ENCODE measurements at places on chromosomes 16 and 17.

GRCh38 chr16:86294535-86295196 lies 215.7 kb upstream of the FOXF1 start:
- DNase-seq = peak; percentile 71

GRCh38 chr17:83173914-83174361 lies 94.5 kb downstream of the METRNL start:
- peak; percentile 38 for DNase-seq

DNA sequence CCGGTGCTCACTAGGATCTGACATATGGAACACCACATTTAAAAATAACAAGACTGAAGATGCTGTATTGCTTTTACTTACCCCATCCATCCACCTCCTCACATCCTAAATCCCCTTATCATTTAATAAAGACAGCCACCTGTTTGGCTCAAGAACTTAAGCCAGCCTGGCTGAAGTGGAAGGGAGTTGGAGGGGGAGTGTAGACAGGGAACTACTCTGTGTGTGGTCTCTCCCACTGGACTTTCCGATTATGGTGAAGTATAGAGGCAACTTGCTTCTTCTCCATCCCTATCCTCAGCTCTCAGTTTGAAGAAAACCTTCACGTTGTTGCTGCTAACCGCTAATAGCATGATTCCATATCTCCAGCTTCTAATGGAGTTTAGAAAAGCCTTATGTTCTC lies 313.4 kb downstream of the CDH11 start:
- no peak for DNase-seq

GRCh38 chr16:85879975-85880831 lies 18.8 kb upstream of the IRF8 start:
- DNase-seq = no peak

DNA sequence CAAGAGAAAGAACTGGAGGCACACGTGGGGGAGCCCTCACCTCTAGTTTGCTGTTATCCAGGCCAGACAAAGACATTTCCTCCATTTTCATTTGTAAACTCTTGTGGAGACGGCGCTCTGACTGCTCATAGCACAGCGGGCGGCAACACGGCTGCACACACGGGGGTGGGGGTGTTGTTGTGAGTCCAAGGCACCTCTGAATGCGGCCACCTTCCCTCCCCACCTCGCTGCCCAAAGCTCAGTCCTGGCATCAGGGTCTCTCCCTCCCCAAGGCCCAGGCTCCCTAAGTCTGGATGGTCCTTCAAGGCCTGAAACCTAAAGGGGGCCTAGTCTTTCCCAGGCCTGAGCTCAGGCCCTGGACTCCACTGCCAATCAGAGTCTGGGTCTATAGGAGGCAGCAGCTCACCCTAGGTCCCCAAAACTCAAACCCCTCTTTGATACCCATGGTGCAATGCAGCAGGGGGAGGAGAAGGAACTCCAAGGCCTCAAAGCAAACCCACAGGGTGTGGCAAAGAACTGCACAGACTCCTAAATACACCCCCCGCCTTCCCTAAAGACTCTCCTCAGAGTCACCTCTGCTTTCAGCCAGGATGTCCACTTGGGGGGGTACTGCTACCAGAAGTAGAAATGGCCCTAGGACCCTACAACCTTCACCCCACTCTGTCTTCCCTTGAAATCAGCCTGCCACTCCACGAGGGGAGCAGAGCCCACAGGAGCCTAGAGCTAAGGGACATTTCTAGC lies 1.5 kb downstream of the ATXN7L3 start:
- peak; percentile 75 for DNase-seq

DNA sequence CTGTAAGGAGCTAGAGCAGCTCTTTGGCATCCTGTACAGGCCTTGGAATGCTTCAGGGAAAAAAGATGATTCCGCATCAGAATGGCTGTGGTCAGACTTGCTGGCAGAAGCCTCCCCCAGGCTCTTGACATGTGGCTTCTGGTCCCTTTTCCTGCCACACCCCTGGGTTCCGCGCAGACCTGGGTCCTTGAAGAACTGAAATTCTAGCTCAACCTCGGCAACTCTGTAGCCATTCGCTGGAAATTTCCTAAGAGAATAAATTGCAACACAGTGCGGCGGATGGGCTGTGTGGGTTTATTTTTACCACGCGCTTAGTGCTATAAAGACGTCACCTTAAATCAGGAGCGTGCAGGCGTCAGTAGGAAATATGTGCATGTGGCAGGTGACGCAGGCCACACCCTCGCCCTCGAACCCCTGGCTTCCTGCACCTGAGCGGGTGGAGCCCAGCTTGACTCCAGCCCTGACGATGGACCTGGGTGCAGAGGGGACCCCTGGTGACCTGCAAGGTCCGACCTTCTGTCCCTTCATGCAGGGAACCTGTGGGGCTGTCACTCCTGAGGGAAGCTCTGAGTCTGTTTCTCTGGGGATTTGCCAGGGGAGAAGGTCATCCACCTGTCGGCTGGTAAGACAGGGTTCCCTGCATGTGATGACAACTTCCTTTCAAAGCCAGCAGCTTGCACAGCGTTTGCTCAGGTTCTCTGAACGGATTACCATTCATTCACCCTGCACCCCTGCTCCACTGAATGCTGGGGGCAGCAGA lies 46.3 kb downstream of the METRNL start:
- no peak for DNase-seq

DNA sequence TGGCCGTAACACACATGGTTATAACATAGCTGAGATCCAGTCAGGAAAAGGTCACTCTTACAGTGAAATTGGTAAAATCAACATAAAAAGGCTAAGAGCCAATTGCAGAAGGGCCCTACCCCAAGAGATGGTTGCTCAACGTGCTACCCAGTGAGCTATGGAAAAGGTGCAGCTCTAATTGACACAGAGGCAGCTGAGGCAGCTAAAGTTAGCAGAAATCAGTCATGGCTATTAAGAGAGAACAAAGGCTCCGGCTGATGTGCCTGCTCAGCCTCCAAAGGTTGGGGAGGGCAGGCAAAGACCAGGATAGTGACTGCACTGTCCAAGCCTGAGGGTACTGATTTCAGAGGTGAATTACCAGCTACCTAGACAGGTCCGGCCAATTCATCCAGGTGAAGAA lies 76.5 kb upstream of the ATP2A3 start:
- DNase-seq = no peak

DNA sequence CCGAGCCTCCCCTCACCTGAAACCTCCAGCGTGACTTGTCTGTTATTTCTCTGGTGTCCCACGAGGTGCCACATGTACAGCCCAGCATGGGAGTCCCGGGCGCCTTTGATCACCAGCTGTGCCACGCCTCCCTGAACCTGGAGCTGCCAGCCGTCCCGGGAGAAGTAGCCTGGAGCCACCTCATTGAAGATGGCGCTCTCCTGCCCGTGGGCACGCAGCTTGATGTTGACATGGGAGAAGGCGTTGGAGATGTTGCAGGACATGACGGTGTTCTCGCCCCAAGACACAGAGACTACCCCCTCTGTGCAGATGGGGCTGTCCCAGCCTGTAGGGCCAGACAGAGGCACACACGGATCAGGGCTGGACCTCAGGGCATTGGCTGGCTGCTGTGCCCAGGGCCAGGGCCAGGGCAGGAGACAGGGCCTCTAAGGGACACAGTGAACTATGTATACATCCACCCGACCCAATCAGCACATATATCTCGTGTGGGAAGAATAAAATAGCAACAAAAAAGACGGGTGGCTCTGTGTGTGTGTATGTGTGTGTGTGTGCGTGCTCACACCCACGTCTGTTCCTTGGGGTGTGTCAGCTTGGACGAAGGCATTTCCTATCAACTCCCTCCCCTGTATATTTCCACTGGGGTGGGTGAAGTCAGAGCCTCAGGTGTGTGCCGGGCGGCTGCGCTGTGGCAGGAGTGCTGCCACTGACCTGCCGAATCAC lies 7.3 kb upstream of the CD7 start:
- peak; percentile 42 for DNase-seq

DNA sequence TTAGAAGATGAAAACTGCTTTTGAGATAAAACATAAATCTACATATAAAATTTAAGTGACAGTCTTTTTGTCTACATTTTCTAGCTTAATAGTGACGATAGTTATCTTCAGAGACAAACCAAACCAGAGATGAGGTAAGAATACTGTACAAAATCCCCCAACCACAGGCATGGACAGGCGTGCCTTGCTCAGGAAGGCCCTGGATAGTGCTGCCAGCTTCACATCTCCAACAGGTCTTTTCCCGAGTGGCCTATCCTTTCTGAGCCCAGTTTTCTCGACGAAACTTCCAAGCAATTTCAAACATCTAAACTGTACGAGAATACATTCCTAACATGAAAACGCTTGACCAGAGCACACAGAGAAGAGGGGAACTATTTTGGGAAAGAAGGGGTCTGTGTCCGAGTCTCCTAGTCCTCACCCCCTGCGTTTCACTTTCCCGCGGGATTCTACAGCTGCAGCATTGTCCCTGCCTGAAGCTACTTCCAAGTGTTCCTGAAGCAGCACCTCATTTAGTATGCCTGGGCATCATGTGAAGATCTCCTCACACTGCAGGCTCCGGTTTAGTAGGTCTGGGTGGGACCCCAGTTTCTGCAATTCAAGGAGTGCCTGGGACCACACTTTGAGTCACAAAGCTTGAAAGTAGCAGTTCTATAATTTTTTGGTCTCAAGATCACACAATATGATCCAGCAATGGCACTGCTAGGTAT lies 37.8 kb downstream of the GNA13 start:
- no peak for DNase-seq

GRCh38 chr16:20747030-20747816 lies 5.6 kb upstream of the THUMPD1 start:
- DNase-seq = no peak

GRCh38 chr17:50288306-50288705 lies 14.0 kb downstream of the TMEM92 start:
- no peak for DNase-seq

DNA sequence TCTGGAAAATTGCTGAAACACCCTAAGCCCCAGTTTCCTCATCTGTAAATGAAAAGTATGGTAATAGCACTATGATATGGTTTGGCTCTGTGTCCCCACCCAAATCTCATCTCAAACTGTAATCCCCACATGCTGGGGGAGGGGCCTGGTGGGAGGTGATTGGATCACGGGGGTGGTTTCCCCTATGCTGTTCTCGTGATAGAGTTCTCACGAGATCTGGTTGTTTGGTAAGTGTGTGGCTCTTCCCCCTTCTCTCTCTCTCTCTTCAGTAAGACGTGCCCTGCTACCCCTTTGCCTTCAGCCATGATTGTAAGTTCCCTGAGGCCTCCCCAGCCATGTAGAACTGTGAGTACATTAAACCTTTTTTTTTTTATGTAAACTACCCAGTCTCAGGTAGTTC lies 490.7 kb downstream of the TMEM114 start:
- DNase-seq = no peak

DNA sequence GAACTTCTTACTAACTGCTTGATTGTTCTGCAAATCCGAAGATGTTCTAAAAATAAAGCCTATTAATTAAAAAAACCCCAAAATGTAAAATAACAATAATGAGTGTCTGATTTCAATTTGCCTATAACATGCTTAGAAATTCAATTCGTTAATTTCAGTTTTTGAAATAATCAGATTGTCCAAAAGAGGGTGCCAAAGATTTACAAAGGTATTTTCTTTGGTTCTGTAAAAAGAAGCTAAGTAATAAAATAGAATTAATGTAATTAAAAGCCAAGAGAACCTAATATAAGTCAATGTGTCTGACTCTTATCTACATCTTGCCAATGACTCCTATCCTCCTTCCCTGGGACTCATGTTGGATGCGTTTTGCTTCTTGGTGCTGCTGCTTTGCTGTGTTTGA lies 75.0 kb upstream of the CPHXL start:
- DNase-seq = no peak

DNA sequence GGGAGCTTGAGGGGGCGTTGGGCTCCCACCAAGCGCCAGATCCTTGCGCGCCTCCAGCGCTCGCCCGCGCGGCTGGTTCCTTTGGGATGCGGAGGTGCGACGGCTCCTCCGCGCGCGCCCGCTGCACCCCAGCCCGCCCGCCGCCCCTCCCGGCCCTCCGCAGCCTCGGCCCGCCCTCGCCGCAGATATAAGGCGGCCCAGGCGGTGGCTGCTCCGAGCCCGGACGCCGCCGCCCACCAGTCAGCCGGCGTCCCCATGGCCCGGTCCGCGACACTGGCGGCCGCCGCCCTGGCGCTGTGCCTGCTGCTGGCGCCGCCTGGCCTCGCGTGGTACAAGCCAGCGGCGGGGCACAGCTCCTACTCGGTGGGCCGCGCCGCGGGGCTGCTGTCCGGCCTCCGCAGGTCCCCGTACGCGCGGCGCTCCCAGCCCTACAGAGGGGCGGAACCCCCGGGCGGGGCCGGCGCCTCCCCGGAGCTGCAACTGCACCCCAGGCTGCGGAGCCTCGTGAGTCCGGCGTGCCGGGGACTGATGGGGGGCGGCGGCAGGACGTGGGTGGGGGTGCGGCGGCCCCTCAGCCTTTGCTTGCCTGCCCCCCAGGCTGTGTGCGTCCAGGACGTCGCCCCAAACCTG lies at the start of gene NPB:
Gene NPB (plus strand): TSS at position 216 of the 630 bp plus-strand sequence. CDS start 40 bp downstream, at position 256.
- no peak for DNase-seq

DNA sequence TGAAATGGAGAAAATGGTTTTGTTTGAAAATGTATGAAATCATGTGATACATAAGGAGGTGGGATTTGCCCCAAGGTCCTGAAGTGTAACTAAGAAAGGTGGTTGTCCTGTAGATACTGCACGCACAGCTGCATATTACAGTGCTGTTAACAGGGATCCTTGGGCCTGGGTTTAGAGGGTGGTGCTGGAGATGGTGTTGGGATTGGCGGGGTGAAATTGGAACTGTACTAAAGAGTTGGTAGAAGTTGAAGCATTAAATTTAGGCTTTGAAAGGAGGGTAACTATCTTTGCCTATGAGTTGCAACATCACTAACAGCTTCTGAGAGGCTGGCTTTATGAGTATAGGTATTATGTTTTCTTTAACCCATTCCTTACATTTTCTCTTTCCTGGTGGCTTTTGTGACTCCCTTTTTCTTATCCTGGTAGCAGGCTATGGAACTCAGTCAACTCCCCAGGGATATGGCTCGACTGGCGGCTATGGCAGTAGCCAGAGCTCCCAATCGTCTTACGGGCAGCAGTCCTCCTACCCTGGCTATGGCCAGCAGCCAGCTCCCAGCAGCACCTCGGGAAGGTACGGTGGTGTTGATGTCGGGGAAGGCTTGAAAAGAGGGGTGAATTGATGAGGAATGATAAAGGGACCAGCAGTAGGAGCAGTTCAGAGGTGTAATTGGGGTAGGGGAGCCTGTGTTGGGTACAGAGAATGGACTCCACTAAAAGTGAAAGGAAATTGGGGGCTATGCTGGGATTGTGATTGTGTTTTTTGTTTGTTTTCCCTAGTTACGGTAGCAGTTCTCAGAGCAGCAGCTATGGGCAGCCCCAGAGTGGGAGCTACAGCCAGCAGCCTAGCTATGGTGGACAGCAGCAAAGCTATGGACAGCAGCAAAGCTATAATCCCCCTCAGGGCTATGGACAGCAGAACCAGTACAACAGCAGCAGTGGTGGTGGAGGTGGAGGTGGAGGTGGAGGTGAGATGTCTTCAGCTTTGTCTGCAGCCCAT lies 3.8 kb downstream of the FUS start:
- no peak for DNase-seq

DNA sequence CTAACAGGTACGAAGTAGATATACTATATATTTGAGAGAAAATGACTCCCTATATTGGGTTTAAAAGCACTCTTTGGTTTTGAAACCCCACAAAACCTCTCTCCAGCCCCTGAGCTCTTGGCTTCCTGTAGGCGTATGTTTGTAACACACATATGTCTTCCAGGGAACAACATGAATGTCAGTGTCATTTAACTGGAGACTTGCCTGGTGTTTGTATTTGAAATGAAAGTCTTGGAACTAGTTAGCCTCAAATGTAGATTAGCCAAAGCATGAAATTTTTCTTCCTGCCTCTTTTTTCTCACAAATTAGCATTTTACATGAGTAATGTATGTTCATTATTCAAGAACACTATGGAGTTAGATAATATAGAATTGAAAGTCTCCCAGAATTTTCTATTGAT lies 411.8 kb upstream of the ASIC2 start:
- DNase-seq = no peak

Measured in ureter (tissue), 1 donor.